Fibroblast of pulmonary artery (primary cell): ENCODE measurements at places on chromosomes 5 and 9.

DNA sequence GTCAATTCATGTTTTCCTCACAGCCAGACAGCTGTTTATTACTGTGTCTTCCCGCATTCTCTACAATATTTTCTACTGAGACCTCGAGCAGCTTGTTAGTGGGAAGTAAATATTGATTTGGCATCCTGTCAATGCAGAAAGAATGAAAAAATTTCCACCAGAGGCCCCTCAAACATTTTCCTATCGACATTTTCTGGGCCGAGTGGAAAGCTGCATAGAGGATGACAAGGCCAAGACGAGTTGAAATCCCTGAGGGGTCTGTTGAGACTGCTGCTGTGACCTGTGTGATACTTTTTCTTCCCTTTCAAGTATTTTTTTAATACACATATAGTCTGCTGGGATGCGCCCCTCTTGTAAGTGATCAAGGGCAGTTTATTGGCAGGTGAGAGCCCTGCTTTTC, 91.4 kb upstream of the SH3GL2 start:
- no peak for DNase-seq

GRCh38 chr5:14359069-14360043, 216.2 kb downstream of the TRIO start:
- DNase-seq: no peak

DNA sequence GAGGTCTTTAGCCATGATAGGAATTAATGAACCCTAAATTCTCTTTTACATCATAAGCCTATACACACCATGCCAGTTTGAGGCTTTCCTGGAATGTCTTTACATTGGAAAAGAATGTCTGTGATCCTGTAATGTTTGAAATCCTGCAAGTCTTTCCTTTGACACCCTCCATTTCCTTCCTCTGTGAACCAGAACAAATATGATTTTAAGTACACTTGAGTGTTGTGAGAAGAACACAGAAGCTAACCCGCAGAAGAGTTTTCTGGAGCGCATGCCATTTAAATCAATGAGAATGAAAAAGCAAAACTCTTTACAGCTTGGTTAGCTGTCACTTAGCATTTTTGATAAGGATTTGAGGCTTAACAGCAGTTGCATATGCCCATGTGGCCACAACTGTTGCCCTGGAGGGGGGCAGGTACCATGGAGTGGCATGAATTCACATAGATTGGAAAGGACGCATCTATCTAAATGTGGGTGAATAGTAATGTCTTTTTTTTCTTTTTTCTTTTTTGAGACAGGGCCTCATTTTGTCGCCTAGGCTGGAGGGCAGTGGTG, 372.6 kb downstream of the KDM4C start:
- no peak for DNase-seq

DNA sequence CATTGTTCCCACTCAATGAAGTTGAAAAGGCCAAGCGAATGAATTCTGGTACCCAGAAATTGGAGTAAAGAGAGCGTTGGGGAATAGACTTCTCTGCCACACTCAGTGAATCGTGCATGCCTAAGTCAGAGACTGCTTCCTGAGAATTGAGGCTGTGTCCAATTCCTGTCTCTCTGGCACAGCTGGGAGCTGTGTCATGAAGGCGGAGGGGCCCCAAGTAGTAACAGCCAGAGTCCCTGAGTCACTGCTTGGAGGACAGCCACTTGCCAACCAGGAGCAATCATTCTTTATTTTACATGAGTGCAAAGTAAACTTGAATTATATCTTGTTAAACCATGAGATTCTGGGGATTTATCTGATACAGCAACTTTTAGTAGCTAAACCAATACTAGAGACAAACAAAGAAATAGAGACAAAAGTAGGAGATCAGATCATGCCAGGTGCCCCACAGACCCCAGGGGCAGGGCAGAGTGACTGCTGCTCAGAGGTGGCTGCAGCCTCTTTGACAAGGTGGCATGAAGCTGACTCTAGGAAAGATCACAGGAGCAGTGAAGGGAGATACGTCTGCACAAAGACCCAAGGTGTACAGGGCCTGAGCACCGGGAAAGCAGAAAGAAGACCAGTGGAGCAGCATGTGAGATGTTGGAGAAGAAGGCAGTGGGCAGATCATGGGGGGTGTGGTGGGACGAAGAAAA, 246.0 kb downstream of the GADD45G start:
- DNase-seq: peak; percentile 4

GRCh38 chr9:122097679-122098315, 4.7 kb upstream of the TTLL11 start:
- no peak for DNase-seq

DNA sequence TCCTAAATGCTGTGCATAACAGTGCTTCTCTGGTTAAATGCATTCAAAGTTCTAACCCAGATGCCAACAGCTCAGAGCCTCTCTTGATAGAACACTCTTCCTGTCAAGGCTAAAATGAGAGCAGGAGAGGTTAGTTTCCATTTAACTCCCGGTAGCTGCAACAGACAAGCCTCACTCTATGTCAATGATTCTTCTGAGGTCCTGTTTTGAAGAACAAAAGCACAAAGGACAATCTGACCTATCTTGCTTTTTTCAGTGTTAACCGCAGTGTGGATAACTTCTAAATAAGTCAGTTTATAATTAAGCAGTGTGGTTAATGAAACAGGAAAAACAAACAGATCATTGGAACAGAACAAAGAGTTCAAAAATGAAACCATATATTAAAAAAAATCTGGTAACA, 80.7 kb downstream of the ANKRD55 start:
- DNase-seq: no peak

- no peak for DNase-seq
Measured at GRCh38 chr9:107721705-107722245, 232.2 kb upstream of the KLF4 start.

DNA sequence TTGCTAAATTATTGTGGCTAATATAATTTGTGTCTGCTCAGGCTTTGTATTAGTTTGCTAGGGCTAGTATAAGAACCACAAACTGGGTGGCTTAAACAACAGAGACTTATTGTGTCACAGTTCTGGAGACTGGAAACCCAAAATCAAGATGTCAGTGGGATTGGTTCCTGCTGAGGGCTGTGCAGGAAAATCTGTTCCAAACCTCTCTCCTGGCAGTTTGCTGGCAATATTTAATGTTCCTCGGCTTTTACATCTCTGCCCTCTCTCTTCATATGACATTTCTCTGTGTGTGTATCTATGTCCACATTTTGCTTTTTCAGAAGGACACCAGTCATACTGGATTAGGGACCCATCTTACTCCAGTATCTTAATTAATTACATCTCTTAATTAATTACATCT, 498.8 kb upstream of the CD180 start:
- no peak for DNase-seq

DNA sequence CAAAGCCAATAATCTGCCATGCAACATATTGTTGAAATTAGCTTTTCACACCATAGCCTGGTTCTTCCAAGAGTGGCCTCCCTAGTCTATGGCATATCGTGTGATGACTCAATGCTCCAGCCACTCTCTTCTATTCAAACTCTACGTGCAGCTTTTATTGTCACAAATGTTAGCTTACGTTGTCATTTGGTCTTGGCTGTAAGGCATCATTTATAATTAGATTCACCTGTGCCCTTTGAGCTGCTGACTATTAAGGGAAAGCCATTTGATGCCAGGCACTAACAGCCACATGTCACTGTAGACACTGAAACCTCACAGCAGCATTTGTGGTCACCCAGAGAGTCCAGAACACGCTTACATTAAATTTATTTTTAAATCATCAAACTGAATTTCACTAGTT, 66.8 kb downstream of the APBA1 start:
- DNase-seq: no peak

DNA sequence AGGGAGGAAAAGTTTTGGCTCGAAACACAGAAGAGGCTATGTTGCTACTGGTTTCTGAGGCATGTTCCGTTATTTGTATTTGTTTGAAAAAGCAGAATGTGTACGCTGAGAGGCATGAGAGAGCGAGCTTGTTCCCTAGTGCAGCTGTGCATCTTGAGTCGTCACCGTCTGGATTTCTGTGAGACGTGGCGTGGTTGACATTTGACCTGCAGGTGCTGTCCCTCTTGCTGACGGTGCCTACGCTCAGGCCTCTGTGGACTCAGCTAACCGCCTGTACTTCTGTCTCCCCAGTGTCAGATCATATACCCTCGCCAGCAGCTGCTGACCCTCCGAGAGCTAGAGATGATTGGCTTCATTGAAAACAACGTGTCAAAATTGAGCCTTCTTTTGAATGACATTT, 21.5 kb downstream of the TRIP13 start:
- no peak for DNase-seq

GRCh38 chr5:150066436-150066835, 19.9 kb downstream of the CSF1R start:
- DNase-seq: no peak

GRCh38 chr5:133384903-133385302, 227.4 kb downstream of the FSTL4 start:
- no peak for DNase-seq

DNA sequence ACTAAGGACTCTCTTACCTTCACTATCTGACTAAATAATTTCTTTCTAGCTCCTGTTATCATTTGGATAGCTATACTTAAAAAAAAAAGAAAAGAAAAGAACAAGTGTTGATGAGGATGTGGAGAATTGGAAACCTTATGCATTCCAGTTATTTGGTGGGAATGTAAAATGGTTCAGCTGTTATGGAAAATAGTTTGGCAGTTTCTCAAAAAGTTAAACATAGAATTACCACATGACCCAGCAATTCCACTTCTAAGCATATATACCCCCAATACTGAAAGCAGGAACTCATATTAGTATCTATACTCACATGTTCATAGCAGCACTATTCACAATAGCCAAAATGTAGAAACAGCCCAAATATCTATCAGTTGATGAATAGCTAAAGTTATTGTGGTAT, 61.1 kb downstream of the GNA14 start:
- no peak for DNase-seq

DNA sequence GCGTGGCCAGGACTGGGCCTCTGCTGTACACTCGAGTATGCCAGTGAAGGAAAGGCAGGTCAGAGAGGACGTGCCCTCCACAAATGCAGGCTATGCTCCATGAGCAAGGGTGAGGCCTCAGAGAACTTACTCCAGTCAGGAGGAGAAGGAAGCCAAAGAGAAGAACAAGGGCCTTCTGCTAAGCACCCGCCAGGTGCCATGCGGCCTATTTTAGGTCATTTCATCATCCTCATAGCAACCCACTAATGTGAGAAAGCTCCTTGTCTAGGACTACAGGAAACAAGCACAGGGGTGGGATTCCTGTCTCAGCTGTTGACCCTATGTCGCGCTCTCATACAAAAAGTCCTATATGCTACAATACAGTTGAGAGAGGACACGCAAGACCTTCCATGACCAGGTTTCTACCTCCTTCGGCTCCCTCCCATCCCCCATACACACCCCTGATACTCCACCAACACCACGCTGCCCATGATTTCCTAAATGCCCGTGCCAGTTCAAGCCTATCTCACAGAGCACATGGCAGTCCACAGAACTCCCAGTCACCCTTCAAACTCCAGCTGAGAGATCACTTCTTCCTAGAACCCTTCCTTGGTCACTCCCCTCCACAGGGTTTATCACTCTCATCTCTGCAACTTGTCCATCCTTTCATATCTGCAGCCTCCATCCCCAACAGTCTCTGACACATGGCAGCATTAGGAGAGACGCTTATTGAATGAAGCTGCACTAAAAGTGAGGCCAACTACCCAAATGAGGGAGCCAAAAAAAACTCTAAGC, 26.8 kb downstream of the PSMB7 start:
- DNase-seq: no peak
